AG04449 (cell line): ENCODE measurements at places on chromosomes 5 and 9.

DNA sequence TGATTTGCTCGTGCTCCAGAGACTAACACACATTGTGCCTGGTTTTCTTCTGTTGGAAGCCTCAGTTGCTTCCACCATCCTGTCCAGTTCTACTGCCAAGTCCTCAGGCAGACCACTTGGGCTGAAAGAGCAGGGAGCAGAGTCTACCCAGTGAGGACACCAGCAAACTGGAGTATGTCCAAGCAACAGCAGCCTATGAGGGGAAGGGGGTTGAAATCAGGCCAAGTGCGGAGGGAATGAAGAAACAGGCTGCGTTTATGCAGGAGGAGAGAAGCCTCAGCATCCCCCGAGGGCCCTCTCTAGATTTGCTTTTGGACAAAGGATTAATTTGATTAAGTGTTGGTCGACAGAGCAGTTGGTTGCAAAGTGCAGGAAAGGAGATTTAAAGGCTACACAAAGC is 14.5 kb downstream of the DOCK2 start:
- DNase-seq: no peak

DNA sequence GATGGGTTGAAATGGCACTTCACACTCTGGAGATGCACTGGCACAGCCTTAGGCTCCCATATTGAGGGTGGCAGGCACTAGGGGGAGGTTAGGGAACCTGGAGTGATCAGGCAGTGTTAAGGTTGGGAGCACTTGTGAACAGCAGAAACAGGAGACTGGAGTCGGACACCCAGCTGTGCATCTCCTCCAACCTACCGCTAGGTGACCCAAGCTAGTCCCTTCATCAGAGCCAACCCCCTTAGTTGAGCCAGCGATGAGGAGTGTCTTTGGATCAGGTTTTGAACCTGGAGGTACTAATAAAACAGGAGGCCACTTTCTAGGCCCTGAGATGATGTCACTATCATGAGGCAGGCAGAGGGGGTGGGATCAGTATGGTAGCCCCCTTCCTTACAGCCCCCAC is 1.7 kb downstream of the ACTL7B start:
- DNase-seq: no peak

DNA sequence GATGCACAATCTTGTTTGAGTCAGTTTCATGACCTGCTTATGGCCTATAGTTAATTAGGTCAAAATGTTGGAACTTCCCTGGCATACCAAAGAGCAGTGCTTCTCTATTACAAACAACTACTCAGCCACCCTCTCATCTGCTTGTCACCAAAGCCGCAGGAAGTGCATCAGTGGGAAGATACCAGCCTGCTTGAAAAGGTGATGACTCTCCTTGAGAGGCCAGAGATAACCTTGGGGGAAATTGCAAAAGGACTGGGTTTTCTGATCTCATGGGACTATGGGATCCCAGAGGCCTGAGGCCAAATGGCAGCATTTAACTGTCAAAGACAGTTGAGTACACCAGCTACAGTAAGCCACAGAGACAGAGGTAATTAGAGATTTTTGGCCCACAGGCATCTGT is 69.9 kb downstream of the C9orf57 start:
- no peak for DNase-seq

- no peak for DNase-seq
Observed at GRCh38 chr9:134371731-134372130, 45.5 kb downstream of the RXRA start.

DNA sequence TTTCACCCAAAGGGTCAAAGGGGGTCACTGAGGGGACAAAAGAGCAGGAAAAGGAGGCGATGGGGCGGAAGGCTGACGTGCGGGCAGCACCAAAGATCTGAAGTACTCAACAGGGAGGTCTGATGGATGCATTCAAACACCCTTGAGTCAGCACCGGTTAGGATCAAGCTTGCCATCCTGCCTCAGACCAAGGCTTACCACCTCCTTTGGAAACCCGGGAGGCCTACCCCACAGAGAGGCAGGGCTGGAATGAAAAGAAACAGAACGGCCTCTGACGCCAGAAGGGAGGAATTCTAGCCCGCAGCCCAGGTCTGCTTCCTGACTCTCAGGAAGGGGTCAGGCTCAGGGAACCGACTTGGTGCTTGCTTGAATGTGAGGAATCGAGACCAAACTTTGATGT is 125.6 kb downstream of the PAPPA start:
- DNase-seq: no peak

- DNase-seq: no peak
Observed at GRCh38 chr5:25339541-25339940, 694.8 kb upstream of the CDH10 start.

DNA sequence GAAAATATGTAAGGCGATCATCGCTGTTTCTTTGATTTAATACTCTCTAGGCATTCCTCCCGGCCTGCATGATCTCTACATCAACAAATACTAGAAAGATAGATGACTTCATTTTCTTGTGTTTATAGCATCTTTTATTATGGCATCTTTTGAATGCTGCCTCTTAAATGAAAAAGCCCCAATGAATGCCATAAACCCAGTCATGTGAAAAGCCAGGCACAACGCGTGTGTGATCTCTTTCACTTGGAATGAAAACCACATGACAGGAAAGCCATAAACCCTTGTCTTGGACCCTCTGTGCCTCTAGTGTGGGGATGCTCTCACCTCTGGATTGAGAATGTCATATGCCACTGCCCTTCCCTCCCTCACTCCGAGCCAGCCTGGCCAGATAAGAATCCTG is 476.2 kb downstream of the SEMA5A start:
- peak; percentile 68 for DNase-seq

DNA sequence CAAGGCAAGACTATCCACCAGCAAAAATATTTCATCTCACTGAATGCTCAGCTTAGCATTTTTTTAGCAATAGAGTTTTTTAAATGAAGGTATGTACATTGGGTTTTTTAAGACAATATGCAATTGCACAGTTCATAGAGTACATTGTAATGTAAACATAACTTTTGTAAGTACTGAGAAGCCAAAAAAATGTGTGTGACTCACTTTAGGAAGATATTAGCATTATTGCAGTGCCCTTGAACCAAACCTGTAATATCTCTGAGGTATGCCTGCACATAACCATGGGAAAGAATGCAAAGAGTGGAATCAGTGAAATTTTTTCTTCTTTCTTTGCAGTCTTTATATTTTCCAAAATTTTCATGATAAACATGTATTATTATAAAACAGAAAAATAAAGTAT is 1533.3 kb upstream of the WWC1 start:
- DNase-seq: no peak

- no peak for DNase-seq
Observed at GRCh38 chr9:128275198-128276007, at the start of gene GOLGA2. GOLGA2 (minus strand) TSS chr9:128276007; CDS start chr9:128275976, 31 bp downstream.

DNA sequence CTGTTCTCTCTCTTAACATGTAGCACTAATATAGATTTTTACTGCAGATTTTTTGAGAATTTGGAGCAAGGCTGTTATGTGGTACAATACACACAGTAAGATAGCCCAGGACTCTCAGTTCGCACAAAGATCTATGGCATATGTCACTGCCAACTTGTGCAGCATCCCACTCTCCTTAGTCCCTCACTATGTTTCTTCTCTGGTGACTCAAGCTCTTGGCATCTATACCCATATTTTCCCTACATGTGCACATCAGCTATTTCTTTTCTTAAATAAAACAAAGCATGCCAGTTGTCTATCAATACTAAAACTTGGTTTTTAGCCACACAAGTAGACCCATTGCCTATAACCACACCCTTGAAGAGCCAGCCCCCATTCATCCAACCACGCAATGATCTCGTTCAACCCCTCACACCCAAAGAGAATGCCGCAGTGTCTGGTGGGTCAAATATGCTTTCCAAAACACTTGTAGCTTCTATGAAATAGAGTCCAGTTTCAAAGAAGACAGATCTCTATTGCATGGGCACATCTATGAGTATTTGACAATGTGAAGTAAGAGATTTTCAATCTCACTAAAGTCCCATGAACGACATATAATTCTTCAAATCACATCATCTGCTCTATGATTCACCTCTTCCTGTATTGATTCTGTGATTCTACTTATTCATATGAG is 18.2 kb upstream of the IL7R start:
- DNase-seq: no peak

- no peak for DNase-seq
Observed at GRCh38 chr5:80139466-80139972, 104.4 kb downstream of the THBS4 start.

- no peak for DNase-seq
Observed at GRCh38 chr5:111236995-111237394, 12.8 kb downstream of the CAMK4 start.

GRCh38 chr9:25709941-25710340 is 31.7 kb upstream of the TUSC1 start:
- no peak for DNase-seq

GRCh38 chr5:68848091-68848490 is 245.7 kb upstream of the SLC30A5 start:
- no peak for DNase-seq

- DNase-seq: no peak
Observed at GRCh38 chr5:4197151-4197550, 601.5 kb downstream of the IRX1 start.

DNA sequence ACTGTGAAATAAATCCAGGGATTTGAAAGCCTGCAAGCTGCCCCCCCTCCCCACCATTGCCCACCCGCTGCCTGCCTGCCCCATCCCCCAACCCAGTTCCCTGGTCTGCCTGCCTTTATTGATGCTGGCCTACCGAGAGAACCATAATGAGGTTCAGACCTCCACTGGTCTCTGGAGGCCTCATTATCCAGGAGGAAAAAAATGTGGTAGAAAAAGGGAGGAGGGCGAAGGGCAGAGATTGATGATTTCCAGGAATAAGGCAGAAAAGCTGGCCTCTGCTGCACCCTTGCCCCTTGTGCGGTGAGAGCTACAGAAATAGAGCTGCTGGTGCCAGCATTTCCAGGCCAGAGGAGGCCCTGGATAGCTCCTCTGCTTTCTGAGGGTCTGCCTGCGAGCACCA is 216.1 kb downstream of the PAPPA start:
- DNase-seq: no peak

- DNase-seq: no peak
Observed at GRCh38 chr5:8058616-8059190, 189.8 kb downstream of the MTRR start.

DNA sequence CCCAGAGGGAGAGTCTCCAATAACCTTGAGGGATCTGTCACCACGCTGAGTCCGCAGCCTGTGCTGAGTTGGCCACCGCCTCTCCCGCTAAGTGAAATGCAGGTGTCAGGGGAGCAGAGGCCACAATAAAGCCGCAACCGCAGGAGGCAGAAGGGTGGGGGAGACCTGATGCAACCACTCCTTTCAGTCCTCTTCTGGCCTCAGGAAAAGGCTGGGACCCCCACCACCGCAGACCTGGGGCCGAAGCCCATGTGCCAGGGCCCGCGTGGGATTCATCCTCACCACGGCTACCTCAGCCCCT is 576 bp downstream of the MAP1B start:
- no peak for DNase-seq

- DNase-seq: no peak
Observed at GRCh38 chr5:27020973-27021372, 17.4 kb downstream of the CDH9 start.

GRCh38 chr5:139371482-139372435 is 11.3 kb downstream of the SLC23A1 start:
- DNase-seq: no peak
